ENCODE measurements at places on chromosomes 7 and 10. TPM values are rescaled to one million over a fixed set of nuclear protein-coding genes. Genes with fewer than 3 reads are reported as not detected.

DNA sequence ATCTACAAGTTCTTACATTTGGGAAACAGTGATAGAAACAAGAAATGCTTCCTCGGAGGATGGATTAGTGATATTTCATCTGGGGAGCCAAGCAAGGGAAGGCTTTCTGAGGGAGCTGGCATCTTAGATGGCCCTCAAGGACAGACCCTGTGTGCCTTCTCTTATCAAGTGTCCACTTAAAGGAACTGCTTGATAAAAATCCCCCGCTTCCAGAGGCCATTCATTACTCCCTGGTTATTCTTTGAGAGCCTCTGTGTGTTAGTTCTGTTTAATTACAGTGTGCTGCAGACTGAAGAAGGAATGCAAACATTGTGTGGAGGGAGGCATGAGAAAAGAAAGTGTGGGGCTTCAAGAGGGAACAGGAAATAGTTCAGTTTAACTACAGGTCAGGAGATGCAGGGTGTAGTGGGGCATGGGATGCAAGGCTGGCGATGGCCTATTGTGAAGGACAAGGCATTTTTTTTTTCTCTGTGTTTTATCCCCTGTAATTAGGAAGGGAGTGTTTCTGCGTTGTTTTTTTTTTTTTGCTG, 145.4 kb downstream of the SNX10 start:
- H3K4me1 ChIP-seq, result no peaks in the 10 kb centered on the region
- H3K36me3 ChIP-seq, result no peaks in the 10 kb centered on the region
- peaks cover 21% of the 10 kb centered on the region for H3K27me3 ChIP-seq

DNA sequence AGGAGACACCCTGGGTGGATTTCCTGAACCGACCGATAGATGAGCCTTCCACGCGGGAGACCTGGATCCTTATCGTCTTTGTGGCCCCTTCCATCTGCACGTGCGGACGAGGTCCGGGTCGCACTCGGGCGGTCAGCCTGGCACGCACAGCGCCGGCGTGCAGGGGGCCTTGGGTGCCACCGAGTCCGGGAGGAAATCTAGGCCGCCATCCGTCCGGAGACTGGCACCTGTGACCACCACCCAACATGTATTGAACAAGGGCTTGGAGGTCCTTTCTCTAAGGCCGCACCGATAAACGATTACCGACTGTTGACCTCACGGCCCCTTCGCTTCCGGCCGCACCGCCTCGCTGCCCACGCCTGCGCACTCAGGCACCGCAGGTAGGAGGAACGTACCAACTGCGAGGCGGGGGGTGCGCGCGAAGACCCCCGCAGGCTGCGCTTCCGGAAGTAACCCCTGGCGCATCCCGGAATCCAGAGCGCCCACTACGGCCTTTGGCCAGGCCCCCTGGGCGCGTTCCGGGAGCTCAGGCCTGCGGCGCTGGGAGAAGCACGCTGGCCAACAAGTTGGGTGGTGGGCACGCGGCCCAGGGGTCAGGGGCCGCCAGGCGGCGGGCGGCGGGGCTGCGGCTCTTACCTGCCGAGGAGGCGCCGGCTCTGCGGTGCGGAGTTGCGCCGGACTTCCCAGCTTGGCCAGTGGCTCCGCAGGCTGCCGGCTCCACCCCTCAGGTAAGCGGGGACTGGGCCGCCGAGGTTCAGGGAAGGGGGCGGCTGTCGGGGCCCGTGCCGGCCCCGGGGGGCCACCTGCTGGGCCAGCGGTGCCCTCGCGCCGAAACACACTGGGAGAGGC, at the start of the genes ACTR3C and LRRC61:
TSS of gene ACTR3C (minus strand) at position 713 of the 849 bp plus-strand sequence. CDS start 28,249 bp downstream, outside the sequence.
TSS of gene LRRC61 (plus strand) at position 523 of the 849 bp plus-strand sequence. CDS start 13,507 bp downstream, outside the sequence.
- peaks cover 30% of the 10 kb centered on the region for H3K36me3 ChIP-seq
- H3K27me3 ChIP-seq, result no peaks in the 10 kb centered on the region
- H3K4me1 ChIP-seq, result peaks cover 75% of the 10 kb centered on the region
- DNase-seq, result peak; percentile 81

DNA sequence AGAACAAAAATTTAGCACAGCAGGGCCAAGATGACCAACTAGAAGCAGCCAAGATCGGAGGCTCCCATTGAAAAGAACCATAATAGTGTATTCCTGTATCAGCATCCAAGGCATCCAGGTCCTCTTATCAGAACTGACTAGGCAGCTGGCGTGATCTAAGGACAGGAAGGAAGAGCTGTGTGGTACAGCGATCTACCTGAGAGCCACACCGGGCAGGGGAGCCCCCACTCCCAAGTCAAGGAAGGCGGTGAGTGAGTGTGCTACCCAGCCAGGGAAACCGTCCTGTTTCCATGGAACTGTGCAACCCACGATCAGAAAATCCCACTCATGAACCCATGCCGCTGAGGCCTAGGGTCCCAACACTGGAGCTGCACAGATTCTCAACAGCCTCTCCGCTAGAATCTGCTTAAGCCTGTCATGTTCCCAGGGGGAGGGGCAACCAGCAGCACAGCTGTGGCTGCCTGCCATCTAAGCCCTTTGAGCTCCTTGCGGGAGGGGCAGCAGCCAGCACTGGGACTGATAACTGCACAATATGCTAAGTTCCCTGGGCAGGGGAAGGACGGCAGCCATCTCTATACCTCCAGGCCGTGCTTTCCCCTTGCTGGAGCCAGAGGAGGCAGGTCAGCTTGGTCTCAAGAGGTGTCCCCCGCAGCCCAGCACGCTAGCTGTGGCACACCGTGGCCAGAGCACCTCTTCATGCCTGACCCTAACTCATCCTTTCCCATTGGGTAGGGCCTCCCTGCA, 213.0 kb upstream of the SMIM30 start:
- no peaks in the 10 kb centered on the region for H3K27me3 ChIP-seq
- no peaks in the 10 kb centered on the region for H3K36me3 ChIP-seq
- DNase-seq, result no peak
- H3K27ac ChIP-seq, result no peak overlapping the region
- no peak overlapping the region for H3K4me3 ChIP-seq

TBX20 gene
- total RNA-seq, result 0.16 TPM

SPDYE6 gene
- not detected for total RNA-seq

All from activated T-cell treated with anti-CD3 and anti-CD28 coated beads, Interleukin-2, amount 50 U/mL, for 72 hours (primary cell).